SK-N-SH treated with all-trans-retinoic acid at 6 μM for 48 hours (cell line): ENCODE measurements at places on chromosomes 3 and 15.

GRCh38 chr3:57770009-57770827, 14.1 kb downstream of the SLMAP start:
- ATAC-seq = no peak

GRCh38 chr3:17057321-17057720, 172.6 kb downstream of the PLCL2 start:
- ATAC-seq = peak; percentile 95

DNA sequence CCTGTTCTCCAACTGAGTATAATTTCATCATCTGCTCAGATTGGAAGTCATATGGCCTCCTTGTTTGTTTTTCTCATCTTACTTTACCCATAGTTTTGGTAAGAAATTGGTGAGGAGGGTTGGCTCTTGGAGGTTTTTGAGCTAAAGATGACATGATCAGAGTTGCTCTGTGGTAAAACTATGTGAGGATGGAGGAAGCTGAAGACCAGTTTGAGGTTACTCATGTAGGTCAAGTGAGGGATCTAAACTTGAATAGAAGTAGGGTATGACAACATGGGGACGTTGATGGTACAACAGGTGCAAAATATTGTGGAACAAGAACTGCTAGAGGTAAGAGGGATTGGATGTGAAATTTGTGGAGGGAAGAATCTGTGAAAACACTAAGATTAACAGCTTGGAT, 87.7 kb upstream of the NEO1 start:
- ATAC-seq = no peak

- ATAC-seq = no peak
These were observed 440.8 kb upstream of the GBE1 start for GRCh38 chr3:82202269-82202668.

DNA sequence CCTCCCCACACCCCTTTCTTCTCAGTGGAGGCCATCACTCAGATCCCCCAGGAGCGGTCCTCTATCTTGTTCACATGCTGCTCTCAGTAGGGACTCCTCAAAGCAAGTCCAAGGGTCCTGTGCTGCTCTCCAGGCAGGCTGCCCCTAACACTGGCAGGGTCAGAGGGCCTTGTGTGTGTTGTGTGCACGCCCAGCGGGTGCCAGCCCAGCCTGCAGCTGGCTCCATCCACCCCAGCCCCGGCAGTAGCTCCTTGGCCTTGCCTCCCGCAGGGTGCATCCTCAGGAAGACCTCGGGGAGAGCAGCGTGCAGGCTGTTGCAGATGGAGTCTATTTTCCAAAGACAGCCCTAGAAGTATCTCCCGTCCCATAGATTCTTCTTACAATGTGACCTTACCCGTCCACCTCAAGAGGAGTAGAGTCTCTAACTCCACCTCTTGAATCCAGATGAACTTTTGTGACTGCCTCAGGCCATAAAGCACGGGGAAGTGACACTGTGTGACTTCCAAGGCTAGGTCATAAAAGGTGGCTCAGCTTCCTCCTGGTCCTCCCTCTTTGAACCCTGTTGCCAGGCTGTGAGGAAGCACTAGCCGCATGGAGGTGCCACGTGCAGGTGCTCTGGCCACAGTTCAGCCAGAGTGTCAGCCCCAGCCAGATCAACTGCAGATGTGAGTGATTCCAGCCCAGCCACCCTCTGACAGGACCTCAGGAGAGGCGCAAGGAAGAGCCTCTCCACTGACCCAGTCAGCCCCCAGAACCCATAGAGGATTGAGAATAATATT, 531.6 kb downstream of the SHQ1 start:
- no peak for ATAC-seq

GRCh38 chr15:97053635-97054034, 723.1 kb downstream of the NR2F2 start:
- no peak for ATAC-seq

DNA sequence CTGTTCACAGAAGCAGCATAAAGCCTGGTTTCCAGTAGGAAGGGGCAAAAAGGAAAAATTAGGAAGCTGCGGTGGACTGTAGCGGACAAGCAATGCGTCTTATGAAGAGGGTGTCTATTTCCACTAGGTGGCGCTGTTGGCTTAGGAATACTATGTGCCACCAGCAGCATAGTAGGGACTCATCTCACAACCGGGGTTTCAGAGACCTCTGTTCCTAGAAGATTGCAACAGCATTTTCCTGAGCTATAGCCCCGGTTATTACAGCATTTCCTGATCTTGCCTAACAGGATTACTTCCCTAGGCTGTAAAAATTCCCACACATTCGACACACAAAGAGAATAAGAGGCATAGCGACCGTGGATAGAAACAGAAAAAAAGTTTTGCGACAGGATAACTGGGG, 683.0 kb downstream of the TBL1XR1 start:
- no peak for ATAC-seq

- ATAC-seq = no peak
These were observed 128.4 kb upstream of the GMNC start for GRCh38 chr3:190990898-190991297.

GRCh38 chr3:129315998-129316247, 37.3 kb downstream of the HMCES start:
- no peak for ATAC-seq

DNA sequence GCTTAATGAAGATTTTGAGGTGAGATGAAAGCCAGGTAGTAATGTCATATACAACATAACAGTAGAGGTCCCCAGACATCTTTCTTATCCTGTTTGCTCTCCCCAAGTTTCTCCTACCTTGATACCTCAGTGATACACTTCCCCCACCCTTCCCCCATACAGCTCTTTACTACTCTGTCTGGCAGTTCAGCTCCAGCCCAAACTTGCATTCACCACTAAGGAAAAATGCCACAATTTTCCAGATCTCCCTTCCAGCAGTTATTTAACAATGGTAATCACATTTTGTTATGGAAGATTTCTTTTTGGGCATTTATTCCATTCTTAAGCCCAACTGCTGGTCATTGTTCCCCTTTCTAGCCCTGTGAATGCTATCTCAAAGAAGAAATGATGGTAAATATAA, 34.9 kb upstream of the ITGA11 start:
- ATAC-seq = no peak

GRCh38 chr3:156825795-156826143, 384 bp upstream of the LEKR1 start:
- ATAC-seq = peak; percentile 76; the same call in 2 of the 3 replicates
